ENCODE measurements at places on chromosomes 16 and 17. TPM values are rescaled to one million over a fixed set of nuclear protein-coding genes. Genes with fewer than 3 reads are reported as not detected.

Gene HELZ
- total RNA-seq = 36.7 TPM

Gene NATD1
- total RNA-seq = 17.7 TPM

Gene OSBPL7
- 4.4 TPM for total RNA-seq

Gene RFWD3
- total RNA-seq = 5.9 TPM

Gene TBC1D3H
- total RNA-seq = not detected

DNA sequence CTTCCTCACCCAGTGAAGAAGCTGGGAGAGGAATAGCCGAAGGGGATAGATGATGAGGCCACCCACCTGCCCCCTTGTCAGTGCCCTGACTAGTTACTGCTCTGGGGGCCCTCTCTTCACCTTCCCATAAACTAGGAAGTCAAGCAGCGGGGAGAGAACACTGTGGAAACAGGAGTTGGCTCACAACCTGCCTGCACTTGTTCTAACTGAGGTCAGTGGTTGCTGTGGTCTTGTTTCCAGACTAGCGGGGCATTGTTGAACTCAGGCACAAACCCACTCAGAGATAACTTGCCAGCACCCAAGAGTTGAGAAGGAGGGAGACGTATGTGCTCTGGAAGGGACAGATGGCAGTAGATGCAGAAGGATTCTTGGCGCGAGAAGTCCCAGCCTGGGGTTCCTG is 48.6 kb upstream of the DDX52 start:
- DNase-seq = no peak

DNA sequence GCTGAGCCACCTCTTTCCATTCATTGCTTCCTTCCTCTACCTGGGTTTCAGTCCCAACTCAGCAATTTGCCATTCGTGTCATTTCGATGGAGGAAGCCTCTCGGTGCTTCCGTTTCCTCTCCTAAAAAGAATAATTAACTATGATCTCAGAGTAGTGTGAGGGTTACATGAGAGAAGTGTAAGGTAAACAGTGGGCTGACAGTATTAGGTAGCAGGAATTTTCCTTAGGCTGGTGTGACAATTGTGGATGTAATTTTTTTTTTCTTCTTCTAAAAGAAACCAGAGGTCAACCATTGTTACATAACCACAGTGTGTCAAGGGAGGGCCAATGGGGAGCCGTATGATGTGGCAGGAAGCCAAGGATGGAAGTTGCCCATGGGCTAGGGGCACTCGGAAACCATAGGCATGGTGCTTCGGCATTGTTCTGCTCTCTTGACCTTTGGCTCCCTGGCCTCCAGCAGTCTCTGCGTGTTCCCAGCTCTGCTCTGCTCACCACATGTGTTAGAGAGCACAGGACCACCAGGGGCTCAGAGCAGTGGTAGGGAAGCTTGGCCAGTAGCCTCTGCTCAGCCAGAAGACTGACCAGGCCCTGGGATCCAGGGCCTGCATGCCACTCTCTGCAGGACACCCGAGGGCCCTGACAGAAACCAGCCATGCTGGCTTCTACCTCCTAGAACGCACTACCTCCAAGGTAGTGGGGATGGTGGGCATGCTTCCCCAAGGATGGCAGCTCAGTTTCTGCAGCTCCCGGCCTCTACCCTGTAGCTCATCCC is 2.0 kb upstream of the TOP2A start:
- DNase-seq = no peak

Data from left ventricle myocardium inferior (tissue), 1 donor.